ENCODE measurements at places on chromosomes 5 and 9.

- no peak for DNase-seq
Measured at GRCh38 chr5:31824869-31825517, 186.1 kb downstream of the PDZD2 start.

DNA sequence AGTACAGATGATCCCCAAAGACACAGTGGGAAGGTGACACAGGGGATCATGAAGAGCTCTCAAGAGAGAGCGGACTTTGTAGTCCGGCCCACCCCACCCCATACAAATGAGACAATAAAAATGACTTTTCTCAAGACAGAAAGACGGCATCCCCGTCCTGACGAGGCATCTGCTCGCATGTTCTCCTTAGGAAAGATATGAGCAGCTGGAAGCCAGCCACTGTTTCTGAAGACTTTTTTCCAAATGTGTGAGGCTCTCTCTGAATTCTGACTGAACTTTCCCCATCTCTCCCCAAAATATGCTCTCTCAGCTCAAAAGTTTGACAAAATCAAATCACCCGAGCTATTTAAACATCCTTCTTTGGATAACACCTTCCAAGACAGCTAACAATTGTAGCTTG lies 105.2 kb downstream of the RFK start:
- no peak for DNase-seq

- DNase-seq, result no peak
Measured at GRCh38 chr9:128007566-128008138, 26.9 kb upstream of the EEIG1 start.

DNA sequence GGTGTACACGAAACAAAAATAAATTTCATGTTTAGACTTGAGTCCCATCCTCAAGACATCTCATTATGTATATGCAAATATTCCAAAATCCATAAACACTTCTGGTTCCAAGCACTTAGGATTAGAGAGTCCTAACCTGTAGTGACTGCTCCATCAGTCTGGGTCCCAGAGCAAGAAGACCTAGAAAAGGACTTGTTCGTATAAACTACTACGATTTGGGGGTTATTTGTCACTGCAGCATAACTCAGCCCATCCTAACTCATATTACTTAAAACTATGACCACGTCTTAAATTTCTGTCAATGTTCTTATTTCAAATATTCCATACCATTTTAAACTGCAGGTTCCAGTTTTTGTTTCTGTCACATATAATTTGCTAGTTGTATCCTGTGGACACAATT lies 463.0 kb downstream of the AGTPBP1 start:
- no peak for DNase-seq

DNA sequence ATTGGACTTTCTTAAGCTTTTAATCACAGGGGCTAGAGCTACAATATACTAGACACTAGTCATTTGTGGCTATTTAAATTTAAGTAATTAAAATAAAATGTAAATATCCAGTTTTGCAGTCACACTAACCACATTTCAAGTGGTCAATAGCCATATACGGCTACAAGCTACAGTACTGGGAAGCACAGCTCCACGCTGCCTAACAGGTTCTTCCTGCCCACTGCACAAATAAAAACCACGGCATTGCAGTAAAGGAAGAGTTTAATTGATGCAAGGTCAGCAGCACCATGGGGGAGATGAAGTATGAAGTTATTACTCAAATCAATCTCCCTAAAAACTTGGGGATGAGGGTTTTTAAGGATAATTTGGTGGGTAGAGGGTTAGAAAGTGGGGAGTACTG lies 134.1 kb downstream of the LURAP1L start:
- no peak for DNase-seq

DNA sequence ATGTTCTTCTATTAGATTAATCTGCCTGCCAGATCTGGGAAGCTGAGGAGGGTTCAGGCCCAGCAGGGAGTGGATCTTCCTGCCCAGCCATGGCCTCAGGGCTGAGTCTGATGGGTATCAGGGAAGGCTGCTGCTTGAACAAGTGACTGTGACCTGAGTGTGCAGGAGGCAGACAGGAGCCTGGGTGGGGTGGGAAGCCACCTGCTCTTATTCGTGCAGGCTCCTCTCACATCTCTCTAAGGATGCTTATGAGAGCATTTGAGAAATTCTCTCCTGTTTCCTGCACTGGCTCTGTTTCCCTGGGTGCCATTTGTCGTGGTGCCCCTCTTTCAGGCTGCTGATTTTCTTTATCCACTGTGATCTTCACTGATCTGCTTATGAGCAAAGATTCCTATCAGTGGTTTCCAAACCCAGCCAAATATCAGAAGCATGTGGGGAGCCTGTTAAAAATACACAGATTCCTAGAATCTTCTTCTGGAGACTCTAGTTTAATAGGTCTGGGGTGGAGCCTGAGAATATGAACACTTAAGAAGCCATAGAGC lies 2.1 kb downstream of the RGS3 start:
- no peak for DNase-seq

GRCh38 chr5:172334641-172335040 lies 51.1 kb upstream of the UBTD2 start:
- no peak for DNase-seq

- DNase-seq, result no peak
Measured at GRCh38 chr5:23289162-23289561, 218.2 kb upstream of the PRDM9 start.

DNA sequence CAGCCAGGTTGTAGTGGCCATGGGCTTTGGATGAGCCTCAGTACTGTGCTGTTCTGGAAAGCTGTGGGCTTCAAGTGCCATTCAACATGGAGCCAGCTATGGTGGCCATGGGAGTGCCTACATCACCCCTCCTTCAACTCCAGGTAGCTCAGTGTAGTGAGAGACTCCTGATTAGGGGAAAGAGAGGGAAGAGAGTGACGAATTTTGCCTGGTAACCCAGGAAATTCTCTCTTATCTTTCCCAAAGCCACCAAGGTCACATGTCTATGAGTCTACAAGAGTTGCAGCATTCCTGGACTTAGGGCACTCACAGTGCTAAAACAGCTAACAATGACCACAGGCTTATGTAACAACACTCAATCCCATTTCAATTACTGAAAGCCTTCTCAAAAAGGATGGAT lies 81.7 kb upstream of the SPTLC1 start:
- DNase-seq, result no peak

DNA sequence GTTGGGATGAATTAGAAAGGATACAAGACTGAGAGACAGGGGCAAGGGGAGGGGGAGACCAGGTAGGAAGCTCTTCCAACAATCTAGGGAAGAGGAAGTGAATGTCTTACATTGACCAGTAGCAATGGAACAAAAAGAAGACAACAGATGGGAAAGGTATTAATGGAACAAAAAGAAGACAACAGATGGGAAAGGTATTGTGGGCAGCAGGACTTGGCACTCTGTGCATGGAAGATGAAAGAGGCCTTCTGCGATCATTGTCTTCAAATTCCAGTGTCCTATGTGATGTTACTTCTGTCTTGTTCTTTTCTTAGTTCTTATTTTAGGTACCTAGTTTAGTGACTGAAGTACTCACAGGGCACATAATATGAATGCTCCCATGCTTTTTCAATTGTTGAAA lies 161.8 kb downstream of the PALM2AKAP2 start:
- no peak for DNase-seq

DNA sequence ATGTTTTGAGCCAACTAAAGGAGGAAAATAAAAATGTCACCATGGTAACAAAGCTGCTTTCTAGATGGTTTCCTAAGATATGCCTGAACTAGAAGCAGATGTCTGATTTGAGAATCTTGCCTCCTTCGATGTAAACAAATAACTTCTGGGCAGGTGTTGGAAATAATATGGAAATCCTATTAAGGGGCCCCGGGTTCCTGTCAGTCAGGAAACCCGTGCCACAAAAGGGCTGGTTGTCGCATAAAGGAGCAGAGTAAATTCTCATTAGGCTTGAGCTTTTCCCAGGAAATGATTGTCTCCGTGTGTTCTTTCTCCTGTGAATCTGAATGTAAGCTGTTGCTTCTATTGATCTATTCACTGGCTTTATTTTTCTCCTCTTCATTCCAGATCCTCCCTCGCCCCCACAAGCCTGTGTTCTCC lies 90.8 kb downstream of the TLE4 start:
- no peak for DNase-seq

DNA sequence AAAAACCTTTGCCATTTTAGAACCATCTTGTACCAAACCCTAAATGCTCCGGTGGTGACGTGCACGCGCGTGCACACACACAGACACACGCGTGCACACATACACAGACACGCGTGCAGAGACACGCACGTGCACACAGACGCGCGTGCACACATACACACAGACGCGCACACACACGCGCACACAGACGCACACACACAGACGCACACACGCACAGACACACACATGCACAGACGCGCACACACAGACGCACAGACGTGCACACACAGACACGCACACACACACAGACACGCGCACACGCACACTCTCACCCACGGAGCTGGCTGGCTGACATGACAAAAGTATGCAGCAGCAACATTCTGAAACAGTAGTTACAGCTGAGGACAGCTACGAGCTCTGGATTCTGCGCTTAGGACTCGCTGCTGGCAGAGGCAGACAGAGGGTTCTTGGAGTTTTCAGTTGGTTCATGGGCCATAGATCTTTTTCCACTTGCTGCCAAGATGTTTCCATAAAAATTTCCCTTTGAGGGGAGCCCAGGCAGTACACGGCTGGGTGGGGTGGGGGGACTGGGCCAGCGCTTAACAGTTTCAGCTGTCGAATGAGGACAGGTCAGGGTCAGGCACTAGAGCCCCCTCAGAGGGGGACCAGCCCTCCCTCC lies 46.2 kb upstream of the UBAC1 start:
- no peak for DNase-seq

- no peak for DNase-seq
Measured at GRCh38 chr9:70531311-70531710, 116.9 kb upstream of the KLF9 start.

GRCh38 chr5:67194166-67194565 lies 2.4 kb downstream of the CD180 start:
- no peak for DNase-seq

DNA sequence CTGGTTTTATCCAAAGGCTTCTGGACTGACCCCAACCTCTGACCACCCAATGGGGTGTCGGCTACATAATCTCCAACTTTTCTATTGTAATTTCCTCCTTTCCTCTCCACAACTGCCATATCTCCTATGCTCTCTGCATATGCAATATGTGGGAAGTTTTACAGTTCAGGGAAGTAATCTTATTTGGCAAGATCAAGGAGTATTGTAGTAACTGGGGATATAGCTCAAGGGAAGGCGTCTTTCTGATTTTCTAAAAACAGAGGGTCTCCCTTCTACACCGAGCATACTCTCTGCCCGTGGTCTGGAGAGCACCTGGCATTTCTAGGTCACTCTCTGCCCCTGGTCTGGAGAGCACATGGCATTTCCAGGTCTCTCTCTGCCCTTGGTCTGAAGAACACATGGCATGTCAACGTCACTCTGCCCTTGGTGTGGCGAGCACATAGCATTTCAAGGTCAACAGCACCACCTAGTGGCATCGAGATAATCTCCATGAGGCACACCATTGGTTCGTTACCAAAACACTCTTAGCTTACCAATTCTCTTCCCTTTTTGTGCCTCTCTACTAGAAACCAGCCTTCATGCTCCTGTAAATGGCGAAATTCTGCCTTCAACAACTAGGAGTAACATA lies 616.4 kb upstream of the NUDT12 start:
- peak; percentile 25 for DNase-seq

- DNase-seq, result no peak
Measured at GRCh38 chr5:137619191-137619870, 116.6 kb downstream of the KLHL3 start.

Measured in SW 1271 (cell line).